Cerebellar cortex (tissue), 1 donor: ENCODE measurements at places on chromosomes 16 and 17.

- peak; percentile 76 for DNase-seq
These were observed 32.8 kb downstream of the MYO15A start for GRCh38 chr17:18141210-18141803.

DNA sequence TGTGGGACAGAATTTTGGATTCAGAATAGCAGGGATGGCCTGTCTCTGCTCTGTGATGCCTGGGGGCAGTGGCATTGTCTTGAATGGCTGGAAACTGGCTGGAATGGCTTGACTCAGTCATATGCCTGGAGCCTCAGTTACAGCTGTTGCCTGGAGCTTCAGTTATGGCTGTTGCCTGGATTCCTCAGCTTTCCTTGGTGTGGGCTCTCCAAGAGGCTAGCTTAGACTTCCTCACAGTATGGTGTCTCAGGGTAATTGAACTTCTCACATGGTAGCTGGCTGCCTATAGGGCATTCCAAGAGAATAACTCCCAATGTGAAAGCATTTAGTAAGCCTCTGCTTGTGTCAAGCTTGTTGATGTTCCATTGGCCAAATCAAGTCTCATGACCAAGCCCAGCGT is 21.1 kb downstream of the KRT23 start:
- DNase-seq: no peak

GRCh38 chr17:73731733-73732132 is 87.5 kb upstream of the SDK2 start:
- DNase-seq: no peak

DNA sequence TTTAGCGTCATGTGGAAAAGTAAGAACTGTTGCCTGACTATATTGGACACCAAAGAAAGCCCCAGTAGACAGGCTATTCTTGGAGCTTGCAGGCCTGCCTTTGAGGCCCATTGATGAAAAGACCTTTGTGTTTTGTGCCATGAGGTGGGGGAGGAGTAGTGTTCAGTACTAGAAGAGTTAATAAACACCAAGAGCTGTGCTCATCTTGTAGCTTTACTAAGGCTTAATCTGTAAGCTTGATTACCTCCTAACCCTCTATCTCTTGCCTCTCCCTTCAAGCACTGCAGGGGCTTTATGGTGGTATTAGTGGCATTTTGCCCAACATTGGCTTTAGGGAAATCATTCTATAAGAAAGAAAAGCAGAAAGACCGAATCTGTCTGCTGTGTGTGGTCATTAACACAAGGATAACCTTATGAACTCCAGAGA is 220.2 kb upstream of the TBX2 start:
- no peak for DNase-seq

- DNase-seq: no peak
These were observed 25.3 kb downstream of the CDH13 start for GRCh38 chr16:82651921-82652601.

DNA sequence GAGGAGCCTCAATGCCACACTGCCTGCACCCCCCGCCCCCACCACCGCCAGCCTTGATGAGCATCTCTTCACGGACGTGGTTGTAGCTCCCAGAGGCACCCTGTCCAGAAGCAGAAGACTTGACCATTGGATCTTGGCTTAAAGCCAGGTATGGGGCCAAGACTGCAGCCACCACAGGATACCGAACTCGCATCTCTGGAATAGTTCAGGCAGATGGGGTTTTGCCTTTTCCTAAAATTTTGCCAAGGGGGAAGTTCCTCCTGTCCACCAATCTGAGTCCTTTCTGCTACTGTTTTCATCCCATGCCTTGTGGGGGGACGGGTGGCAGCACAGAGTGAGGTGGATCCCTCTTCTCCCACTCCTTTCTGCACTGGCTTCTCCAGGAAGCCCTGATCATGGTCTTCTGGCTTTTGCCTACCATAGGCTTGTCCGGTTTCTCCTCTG is 939 bp downstream of the CORO6 start:
- peak; percentile 37 for DNase-seq

DNA sequence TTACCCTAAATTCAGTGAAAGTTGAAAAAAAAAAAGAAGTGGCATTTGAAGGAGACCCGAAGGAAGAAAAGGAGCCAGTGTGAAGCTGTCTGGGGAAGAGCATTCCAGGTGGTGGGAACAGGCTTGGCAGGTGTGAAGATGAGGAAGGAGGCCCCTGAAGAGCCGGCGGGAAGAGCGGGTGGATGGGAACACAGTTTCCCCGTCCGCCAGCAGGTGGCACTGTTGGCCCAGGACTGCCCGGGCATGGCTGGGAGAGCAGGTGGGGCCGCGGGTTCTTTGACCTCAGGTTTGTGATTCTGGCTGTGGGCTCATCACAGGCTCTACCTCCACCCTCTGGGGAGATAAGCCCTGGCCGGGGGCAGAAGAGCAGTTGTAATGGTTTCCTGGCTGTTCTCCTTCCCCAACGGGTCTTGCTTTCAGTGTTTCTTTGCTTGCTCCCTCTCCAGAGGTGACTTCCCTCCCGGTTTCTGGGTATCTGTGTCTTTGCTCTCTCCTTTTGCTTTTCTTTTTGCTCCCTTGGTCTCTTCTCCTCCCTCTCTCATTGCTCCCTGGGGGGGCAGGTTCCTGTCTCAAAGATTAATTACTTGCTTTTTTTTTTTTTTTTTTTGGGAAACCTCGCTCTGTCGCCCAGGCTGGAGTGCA is 32.3 kb downstream of the RAP1GAP2 start:
- peak; percentile 72 for DNase-seq

- no peak for DNase-seq
These were observed 11.2 kb downstream of the CDK5RAP3 start for GRCh38 chr17:47982091-47982617.

GRCh38 chr17:62712171-62712581 is 84.7 kb downstream of the MRC2 start:
- DNase-seq: no peak

- no peak for DNase-seq
These were observed 112.4 kb downstream of the FTO start for GRCh38 chr16:53816211-53816836.
